ENCODE measurements at places on chromosomes 5 and 9.

DNA sequence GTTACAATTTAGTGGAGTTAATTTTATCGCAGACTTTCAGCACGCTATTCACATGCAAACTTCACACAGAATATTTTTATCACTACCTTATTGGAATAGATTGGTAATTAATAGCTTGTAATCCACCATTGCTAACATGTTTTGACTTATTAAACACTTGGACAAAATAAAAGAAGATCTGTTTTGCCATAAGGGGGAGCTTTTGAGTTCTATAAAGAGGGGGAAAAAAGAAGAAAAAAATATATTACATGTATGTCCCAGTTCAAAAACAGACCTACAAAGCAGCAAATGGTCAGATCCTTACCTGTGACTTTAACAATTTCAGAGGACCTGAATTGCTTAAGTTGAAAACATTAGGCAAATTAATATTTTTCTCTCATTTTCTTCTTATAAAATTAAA is 1.2 kb upstream of the PAPPA start:
- DNase-seq = no peak

DNA sequence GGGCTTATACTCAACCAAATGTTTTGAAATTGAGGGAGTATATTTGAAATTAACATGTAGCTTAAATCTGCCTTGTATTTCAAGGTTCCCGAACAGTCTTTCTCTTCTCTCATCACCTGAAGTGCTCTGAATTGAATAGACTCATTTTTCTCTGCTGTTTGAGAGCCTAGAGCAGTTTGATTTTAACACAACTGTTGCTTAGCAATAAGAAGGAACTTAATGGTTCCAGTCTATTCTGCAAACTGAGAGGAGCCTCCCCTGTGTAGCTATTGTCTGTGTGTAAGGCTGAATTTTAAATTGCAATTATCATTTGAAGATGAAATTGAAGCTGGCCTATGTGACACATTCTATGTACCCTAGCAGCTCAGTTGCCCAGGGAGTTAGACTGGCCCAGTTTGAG is 87.1 kb upstream of the CKMT2 start:
- DNase-seq = no peak

DNA sequence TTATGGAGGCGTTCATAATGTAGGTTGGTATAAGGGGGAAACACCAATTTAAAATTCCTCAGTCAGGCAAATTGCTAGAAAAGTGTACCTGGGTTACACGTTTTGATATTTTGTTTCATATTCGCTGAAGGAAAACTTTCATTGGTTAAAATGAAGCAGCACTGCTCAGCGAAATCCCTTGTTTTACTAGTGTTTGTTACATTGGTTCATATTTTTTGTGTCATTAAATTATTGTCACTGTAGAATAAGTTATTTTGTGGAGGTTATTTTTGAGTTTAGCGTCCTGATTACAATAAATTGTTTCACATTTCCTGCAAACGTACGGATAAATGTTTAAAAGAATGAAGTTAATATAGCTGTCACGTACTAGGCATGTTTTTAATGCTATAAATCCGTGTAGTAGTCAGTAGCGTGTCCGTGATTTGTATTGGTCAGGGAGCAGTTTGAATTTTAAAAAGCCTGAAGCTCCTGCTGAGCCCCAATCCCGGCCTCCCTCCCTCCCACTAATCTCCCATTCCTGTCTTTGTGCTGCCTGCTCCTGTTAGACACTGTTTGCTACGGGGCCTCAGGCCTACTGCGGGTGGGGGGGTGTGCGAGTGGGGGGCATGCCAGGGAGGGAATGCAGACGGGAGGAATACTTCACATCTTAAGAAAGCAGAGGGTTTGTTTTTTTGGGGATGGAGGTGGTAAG is 2.0 kb downstream of the NIPBL start:
- peak; percentile 70 for DNase-seq

- DNase-seq = peak; percentile 86
Measured at GRCh38 chr9:132901858-132902831, 23.4 kb downstream of the SPACA9 start.

- DNase-seq = no peak
Measured at GRCh38 chr5:68848091-68848490, 245.7 kb upstream of the SLC30A5 start.

GRCh38 chr5:2685651-2686272 is 65.7 kb downstream of the IRX2 start:
- DNase-seq = no peak

DNA sequence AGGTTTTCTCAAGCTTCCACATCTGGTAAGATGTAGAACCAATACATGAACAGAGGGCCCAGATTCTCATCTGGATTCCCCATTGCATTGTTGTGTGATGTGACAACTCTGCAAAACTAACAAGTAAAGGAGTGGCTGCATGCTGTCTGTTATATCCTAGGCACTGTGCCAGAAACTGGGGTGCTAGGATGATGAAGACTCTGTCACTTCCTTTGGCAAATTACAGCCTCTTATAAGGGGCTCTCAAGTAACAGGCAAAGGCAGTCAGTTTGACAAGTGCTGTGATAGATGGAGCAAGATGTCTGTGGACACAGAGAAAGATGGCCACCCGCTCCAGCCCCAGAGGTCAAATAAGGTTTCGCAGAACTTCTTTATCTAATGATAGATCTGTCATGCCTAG is 115.7 kb downstream of the PAPPA start:
- no peak for DNase-seq

DNA sequence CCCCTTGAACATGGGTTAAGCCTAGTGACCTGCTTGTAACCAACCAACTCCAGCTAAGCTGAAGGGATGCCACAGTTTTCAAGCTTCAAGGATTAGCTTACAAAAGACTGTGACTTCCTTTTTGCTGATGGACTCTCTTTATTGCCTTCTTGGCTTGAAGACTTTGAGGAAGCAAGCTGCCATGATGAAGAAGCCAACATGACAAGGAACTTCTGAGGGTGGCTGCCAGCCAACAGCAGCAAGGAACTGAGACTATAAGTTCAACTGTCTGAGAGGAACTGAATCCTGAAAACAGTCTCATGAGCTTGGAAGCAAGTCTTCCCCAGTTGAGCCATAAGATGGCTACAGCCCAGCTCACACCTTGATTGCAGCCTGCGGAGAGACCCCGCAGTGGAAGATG is 116.1 kb upstream of the TAF11L2 start:
- DNase-seq = peak; percentile 42

GRCh38 chr9:82600536-82601292 is 462.2 kb downstream of the RASEF start:
- DNase-seq = no peak

GRCh38 chr9:32278991-32279390 is 105.5 kb upstream of the ACO1 start:
- DNase-seq = no peak

- DNase-seq = no peak
Measured at GRCh38 chr9:95719354-95719753, 156.1 kb upstream of the ERCC6L2 start.

- DNase-seq = no peak
Measured at GRCh38 chr5:158874792-158875191, 224.9 kb downstream of the EBF1 start.

- DNase-seq = no peak
Measured at GRCh38 chr5:118378959-118379358, 609.4 kb downstream of the DTWD2 start.

DNA sequence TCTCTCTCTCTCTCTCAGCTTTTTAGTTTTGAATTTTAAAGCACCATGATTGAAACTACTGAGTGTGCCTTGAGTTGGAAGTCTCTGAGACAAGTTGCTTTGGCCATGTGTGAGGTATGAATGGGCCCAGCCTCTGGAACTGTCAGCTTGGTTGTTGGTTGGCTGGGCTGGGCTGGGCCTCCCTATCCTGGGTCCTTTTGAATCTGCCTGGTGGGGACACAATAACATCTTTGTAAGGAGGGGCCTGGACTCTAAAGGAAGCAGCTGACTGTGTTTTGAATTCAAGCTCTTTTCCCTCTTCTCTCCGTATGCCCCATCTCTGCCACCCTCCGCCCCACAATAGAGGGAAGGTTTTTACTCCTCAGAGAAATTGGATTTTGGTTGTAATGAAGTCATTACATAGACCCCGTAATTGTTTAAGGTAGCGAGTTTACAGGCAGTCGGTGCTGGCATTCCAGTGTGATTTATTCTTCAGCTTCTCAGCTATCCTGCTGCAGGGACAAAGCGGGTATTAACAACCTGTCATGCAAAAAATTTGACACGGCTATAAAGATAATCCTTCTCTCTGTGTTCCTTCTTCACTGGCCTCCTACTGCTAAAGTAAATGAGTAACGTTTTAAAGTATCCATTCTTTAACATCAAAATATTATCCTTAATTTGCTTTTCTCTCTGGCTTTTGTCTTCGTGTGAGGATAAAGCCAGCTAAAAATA is 105.4 kb downstream of the DAPK1 start:
- no peak for DNase-seq

GRCh38 chr9:86821006-86821845 is 126.1 kb downstream of the GAS1 start:
- DNase-seq = no peak

DNA sequence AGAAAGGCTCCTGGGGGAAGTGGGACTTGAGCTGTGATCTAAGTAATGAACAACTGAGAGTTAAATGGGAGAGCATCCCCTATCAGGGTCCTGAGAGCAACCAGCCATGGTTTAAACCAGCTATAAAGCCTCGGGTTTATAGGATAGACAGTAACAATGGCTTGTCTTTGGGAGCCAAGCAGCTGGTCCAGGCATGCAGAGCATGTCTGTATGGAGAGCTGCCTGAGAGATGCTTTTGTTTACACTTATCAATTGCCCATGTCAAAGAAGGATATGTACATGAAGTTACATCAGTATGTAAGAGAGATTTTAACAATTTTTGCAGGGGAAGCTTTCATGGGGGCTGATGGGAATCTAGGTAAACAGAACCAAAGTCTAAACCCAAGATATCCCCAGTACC is 4.4 kb downstream of the TGFBI start:
- DNase-seq = no peak

GRCh38 chr5:74433896-74434829 is 206.4 kb downstream of the ENC1 start:
- peak; percentile 62 for DNase-seq

GRCh38 chr9:98007251-98007928 is 24.2 kb downstream of the ANP32B start:
- no peak for DNase-seq

DNA sequence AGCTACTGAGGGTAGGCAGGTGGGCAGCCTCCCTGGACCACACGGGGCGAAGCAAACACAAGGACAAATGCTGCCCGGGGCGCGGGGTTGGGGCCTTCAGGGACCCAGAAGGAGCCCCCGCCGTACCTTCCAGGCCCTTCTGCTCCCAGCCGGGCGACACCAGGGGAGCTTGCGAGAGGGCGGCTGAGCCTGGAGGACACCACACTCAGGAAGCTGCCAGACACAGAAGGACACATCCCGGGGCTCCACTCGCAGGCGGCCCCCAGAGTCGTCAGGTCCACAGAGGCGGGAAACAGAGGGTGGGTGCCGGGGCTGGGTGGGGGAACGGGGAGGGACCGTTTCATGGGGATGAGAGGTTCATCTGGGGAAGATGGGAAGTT is 58.5 kb upstream of the UBAC1 start:
- no peak for DNase-seq

GRCh38 chr5:135217669-135218485 is 181.2 kb downstream of the MACROH2A1 start:
- no peak for DNase-seq

DNA sequence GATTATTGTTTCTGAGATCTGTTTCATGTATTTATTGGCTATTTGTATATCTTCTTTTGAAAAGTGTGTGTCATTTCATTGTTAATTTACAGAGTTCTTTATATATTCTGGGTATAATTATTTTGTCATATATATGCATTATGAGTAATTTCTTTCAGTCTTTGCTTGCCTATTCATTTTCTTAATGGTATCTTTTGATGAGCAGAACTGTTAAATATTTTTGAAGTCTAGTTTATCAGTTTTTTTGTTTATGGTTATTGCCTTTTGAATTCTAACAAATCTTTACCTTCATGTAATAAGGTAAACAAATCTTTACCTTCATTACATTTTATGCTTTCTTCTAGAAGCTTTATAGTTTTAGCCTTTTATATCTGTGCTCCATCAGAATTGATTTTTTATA is 66.4 kb downstream of the CSNK1G3 start:
- DNase-seq = no peak

GRCh38 chr9:84146893-84147710 is 166.5 kb downstream of the RMI1 start:
- DNase-seq = peak; percentile 51

- DNase-seq = no peak
Measured at GRCh38 chr5:176400382-176401156, 12.0 kb downstream of the HIGD2A start.

DNA sequence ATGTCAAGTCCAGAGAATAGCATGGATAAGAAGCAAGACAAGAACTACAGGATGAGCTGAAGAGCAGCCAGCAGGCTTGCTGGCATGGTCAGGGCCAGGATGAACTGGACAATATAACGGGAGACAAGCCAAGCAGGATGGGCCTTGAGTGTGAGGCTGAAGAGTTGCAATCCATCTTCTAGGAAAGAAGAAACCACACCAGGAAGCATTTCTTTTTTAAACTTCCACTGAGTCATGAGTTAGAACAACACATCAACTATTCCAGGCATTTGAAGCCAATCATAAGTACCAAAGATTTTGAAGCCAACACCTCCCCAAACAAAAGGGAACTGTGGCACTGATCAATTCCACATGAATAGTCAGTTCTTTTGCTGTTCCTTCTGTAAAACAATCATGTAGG is 27.3 kb downstream of the SLC31A2 start:
- no peak for DNase-seq

GRCh38 chr5:35482167-35482755 is 135.4 kb upstream of the SPEF2 start:
- DNase-seq = peak; percentile 24

- DNase-seq = no peak
Measured at GRCh38 chr5:42543774-42544173, 120.5 kb downstream of the GHR start.

DNA sequence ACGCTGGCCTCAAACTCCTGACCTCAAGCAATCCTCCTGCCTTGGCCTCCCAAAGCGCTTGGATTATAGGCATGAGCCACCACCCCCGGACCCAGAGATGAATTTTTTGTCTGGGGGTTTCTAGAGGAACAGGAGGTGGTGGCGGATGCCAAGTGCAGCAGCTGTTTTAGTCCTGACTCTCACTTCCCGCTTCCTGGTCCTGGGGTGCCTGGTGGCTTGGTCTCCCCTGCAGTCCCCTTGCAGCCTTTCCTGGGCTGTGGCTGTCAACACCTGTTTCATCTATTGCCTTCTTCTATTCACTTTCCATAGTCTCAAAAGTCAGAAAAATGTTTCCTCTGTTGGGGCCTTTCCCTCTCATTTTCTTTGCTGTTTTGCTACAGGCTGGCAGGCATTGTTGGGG is 6.5 kb upstream of the NHP2 start:
- no peak for DNase-seq

DNA sequence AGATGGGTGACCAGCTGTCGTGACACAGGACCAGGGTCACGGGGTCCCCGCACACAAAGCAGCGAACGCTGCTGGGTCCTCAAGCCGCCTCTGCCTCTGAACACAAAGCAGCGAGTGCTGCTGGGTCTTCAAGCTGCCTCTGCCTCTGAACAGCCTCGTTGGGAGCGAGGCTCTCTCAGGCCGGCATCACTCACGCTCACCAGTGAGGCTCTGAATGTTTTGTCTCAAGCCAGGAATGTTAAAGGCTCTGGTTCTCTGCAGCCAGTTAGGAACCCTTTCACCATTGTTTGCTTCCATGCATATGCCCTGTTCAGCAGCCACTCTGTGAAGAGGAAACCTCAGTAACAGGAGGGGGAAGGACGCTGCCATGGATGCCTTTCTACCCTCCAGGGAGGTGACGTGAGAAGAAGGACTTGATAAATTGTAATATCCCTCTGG is 82.7 kb upstream of the TAF11L2 start:
- DNase-seq = peak; percentile 39

GRCh38 chr5:180098991-180099732 is 27.6 kb upstream of the RNF130 start:
- no peak for DNase-seq
